Common myeloid progenitor, CD34-positive (primary cell): ENCODE measurements at places on chromosomes 5 and 9.

- DNase-seq, result no peak
Measured at GRCh38 chr5:87398981-87399614, 13.6 kb downstream of the CCNH start.

DNA sequence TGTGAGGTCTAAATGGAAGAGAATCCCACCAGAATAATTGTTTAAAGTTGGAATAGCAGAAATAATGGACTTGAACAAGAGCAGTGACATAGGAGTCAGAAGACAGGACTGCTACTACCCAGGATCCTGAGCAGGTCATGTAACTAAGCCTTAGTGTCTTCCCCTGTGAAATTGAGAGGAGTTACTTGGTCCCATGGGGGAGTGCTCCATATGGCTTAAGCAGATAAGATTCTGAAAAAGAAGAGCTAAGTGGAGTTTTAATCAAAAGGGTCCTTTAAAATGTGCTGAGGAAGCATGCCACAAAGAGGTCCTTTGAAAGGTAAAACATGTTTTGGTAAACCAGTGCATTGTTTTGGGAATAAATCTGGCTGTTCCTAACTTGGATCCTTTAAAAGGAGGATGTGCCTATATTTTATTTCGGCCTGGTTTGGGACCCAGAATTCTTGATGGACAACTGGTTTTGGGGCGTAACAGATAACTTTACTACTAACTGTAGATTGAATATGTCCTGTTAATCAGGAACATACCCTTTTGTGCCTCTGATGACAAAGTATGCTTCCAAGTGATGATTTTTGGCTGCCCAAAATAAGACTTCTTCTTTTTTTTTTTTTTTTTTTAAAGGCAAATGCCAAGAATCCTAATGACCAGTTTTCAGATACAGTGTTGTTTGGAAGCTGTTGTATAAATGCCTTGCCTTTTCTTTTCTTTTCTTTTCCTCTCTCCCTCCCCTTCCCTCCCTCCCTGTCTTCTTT, 5.7 kb downstream of the RCL1 start:
- peak; percentile 40 for DNase-seq

- no peak for DNase-seq
Measured at GRCh38 chr5:95936812-95937397, 24.7 kb downstream of the ELL2 start.

DNA sequence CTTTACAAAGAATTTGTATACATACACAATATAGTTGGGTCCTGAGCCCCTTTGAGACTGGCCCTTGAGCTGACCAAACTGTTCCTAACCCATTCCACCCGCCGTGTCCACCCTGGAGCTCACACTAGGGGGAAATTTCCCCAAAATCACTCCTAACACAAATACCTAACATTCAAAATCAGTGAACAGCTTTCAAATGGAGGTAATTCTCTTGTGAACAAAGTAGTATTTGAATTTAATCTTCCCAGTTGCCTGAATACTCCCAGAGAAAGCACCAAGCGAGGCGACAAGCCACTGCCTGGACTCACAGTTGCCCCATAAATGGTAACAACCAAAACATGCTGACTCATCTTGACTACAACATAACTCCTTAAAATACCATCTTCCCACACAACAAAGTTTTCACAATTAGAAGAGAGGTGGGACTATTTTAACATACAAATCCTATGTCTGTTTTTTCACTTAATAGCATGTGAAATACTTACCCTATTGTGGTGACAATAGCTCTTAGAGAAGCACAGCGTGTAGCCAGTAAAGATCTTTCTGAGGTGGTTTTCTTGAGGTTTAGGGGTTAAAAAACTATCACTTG, 31.7 kb upstream of the SCAMP1 start:
- DNase-seq, result no peak

DNA sequence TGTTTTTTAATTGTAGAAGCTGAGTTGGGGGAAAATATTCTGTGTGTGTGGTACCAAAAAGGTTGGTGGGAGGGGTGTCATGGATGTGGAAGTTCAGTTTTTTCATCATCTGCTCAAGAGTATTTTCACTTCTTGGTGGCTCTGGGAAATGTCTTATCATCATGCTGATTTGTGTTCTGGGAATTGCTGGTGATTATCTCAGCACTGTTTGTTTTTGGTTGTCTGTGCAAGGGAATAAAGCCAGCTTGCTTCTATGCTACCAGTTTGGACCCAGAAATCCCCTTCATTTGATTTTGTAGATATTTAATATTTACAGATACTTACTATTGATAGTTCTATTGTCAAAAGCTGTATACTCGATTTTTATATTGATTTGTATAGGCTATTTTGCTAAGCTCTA, 2289.7 kb downstream of the MAT2B start:
- DNase-seq, result no peak

- DNase-seq, result peak; percentile 81
Measured at GRCh38 chr9:130770679-130771442, 64.2 kb upstream of the ABL1 start.

GRCh38 chr5:80959768-80960442, at the start of gene RASGRF2:
RASGRF2 (plus strand) TSS chr5:80960363; CDS start chr5:80960739, 376 bp downstream.
- DNase-seq, result peak; percentile 64

DNA sequence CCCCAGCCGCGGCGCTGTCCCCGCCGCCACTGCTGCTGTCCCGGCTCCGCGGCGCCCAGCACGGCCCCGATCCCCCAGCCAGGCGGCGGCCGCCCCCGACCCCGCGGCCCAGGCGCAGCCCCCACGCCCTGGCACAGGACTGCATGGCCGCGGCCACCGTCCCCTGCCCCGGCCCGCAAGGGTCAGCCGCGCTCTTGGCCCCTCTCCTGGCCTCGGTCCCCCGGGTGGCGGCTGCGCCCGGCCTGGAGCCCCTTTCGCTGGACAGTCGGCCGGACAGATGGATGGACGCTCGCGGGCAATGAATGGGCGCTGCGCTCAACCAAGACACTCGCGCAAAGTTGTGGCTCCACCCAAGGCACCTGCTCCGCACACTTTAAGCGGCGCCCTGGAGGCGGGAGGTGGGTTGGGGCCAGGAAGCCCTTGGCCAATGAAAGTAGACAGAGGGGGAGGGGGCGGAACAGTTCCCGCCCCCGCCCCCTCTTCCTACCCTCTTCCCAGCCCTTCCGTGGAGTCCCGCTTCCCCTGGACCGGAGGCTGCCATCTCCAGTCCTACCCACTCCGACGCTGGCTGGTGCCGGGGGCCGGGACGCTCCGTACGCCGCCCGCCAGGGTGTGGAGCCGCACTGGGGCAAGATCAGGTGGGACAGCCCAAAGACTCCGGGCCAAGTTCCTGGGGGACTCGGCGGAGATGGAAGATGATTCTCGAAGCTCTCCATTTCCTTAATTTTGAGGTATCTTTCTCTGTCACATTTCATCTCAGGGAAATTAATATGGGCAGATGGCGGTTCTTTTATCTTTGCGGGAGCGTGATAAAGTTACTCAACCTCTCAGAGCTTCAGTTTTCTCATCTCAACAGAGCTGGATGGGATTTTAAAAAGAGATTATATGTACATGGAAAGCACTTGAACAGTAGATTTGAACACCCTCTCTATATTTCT, at the start of gene GLDC:
Gene GLDC (minus strand): TSS at position 375 of the 938 bp plus-strand sequence. CDS start 230 bp downstream, at position 145.
- DNase-seq, result no peak

DNA sequence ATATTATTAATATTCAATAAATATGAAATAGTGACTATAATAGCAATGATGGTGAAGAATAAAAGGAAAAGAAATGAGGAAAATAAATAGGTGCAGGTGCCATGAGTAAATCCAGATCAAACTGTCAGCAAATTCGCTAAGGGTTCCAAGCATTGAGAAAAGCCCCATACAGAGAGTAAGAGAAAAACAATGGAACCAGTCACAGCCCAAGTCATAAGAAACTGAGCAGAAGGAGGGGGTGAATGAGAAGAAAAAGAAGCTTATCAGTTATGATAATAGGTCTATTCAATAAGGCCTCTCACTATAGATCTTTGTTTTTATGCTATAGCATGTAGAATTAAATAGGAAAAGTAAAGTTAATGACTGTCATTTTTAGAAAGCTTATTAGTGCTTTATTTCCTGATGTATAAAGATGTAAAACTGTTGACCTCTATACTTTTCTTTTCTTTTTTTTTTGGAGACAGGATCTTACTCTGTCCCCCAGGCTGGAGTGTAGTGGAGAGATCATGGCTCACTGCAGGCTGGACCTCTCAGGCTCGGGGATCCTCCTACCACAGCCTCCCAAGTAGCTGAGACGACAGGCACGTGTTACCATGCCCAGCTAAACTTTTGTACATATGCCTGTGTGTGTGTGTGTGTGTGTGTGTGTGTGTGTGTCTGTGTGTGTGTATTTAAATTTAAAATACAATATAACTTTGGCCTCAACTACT, 72.4 kb downstream of the FYB1 start:
- DNase-seq, result no peak

DNA sequence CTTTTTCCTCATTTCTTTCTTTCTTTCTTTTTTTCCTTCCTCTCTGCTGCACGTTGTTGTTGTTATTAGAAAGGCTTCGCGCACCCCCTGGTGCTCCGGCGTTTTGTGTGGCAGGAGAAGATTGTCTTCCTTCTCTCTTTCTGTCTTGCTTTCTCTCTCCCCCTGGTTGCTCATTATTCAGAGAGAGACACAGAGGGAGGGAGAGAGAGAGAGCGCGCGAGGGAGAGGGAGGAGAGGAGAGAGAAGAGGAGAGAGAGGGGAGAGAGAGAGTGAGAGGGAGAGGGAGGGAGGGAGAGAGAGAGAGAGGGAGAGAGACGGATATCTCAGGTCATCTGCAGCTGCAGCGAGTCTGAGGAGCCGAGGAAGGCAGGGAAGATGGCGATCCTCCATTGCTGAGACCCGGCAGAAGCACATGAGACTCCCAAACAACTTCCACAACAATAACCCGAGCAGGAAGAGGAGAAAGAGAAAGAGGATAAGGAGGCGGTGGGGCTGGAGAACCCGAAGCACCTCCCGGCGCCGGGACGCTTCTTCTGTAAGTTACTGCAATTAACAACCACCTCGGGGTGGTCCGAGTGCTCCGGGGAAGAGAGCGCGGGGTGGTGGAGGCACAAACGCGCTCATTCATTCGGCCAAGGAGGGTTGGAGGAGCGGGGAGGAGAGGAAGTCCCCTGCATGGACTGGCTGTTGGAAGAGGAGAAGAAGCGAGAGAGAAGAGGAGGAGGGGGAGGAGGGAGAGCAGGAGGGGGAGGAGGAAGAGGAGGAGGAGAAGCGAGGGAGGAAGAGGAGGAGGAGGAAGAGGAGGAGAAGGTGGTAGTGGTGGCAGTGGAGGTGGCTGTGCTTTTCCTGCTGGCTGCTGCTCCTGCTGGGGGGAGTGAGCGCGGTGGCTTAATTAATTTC, at the start of gene ZNF462:
Gene ZNF462 (plus strand): TSS at position 346 of the 900 bp plus-strand sequence. CDS start 60,218 bp downstream, outside the sequence.
- peak; percentile 48 for DNase-seq

- no peak for DNase-seq
Measured at GRCh38 chr5:135498637-135498995, 37.1 kb downstream of the NEUROG1 start.

- no peak for DNase-seq
Measured at GRCh38 chr5:33890131-33891032, 1.4 kb downstream of the ADAMTS12 start.

GRCh38 chr5:153350175-153350883, 140.1 kb upstream of the GRIA1 start:
- no peak for DNase-seq

- no peak for DNase-seq
Measured at GRCh38 chr5:76269259-76269931, 133.7 kb upstream of the IQGAP2 start.

DNA sequence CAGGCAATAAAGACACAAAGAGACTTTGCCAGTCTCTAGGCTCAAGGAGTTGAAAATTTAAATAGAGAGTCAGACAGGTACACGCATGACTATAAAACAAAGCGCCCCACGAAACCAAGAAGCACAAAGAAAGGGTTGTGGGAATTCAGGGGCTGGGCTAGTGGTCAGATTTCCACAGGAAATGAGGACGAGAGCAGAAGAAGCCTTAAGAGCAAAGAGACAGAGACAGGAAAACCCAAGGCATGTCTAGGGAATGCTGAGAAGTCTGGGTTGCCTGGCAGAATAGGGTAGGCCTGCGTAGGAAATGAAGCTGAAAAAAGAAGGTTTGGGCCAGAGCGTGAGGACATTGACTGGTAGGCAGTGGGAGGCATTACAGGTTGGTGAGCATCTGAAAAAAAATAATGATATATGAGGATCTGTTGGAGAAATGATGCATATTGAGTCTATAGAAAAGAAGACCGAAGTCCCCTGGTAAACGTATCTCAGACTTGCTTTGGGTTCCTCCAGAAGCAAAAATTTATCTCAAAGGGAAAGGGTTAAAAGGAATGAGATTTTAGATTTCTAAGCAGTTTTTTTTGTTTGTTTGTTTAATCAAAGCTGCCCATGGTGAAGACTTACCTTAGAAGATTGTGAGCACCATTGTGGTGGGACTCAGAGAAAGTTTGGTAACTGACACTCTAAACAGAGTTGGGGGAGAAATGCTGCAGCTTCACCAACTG, 51.8 kb downstream of the SLC1A3 start:
- DNase-seq, result no peak

DNA sequence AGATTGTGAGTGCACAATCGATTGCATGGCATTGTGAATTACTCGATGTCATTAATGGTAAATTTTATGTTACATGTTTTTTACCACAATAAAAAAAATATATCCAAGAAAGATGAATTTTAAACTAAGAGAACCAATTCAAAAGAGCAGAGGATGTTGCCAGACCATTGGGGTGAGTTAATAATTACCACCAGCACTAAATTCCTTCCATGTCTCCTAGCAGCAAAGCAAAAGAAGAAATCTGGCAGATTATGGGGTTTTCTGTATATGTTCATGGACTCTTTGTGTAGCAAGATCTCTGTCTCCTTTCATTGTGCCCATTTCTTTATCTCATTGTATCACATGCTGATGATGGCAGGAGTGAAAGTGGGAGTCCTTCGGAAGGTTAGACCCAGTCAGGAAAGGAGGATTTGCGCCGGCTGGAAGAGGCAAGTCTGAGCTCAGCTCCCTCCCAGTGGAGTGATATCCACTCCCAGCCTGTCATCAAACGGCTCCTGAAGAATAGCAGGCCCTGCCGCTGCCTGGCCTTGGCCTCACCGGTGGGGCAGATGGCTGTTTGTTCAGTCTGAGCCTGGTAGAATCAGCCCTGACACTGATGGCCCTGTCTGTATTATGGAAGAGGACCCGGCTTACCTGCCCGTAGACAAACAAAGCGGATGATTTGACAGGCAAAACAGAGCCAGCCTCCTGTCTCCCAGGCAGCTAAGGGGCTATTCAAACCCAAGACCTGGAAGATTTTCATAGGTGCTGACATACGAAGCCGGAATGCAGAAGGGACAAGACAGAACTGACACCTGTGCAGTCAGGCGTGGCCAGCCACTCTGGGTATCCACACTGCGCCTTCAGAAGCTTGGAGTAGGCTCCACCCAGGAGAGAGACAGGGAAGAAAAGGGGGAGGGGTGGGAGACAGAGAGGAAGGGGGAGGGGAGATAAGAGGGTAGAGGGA, 21.9 kb upstream of the FOXE1 start:
- no peak for DNase-seq

- DNase-seq, result no peak
Measured at GRCh38 chr5:178458140-178458539, 132.1 kb downstream of the COL23A1 start.

- DNase-seq, result no peak
Measured at GRCh38 chr5:79357398-79357797, 121.5 kb downstream of the JMY start.

GRCh38 chr5:179316982-179317381, 28.3 kb downstream of the ADAMTS2 start:
- no peak for DNase-seq

DNA sequence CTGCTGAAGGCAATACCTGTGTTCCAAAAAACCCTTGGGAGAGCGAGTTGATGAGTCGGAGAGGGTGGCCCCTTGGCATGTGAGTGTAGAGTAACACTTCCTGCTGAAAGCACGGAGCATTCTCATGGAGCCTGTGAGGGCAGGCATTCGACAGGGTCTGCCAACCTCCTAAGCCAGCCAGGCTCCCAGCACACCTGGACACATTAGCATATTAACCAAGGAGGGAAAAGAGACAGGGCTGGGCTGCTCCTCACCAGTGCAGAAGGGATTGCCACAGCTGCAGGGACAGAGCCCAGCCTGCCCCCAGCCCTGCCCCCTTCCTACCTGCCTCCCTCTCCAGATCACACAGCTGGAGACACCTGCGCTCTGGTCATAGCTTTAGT, 46.4 kb upstream of the SEMA4D start:
- DNase-seq, result no peak
